ENCODE measurements at places on chromosomes 13 and 19.

- DNase-seq = no peak
Observed at GRCh38 chr19:40091205-40092129, 724 bp upstream of the ZNF780A start.

DNA sequence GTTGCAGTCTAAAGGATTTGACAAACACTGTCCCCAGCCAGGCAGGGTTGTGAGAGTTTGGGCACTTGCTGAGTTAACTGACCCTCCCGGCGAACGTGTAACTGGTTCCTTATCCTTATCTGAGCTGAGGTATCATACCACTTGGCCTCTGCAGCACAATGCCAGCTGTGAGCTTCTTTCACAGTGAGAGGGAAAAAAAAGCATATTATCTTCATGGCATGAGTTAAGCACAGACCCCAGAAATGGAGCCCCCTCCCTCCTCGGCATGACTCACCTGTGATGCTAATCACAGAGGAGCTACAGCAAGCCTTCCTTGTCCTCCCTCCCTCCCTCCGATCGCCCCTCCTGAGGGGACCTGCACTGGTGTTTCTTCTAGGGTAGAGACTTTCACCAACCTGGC, 60.5 kb downstream of the EFNB2 start:
- no peak for DNase-seq

DNA sequence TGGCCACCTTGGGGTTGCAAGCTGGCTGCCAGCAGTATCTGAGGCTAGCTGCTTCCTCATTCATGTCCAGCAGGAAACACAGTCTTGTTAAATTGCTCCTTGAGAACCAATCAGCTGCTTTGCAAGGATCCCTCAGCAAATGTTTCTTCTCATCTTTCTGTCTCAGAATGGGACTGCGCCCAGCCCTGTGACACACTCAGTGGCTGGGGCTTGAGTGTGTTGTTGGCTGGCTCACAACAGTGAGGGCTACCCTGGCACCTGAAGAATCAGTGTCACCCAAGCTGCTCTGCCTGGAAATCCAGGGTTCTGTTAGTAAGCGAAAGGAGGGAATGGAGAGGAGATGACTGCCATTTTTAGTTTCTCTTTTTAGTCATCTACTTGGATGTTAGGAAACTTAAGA, 317.2 kb downstream of the DCT start:
- no peak for DNase-seq

DNA sequence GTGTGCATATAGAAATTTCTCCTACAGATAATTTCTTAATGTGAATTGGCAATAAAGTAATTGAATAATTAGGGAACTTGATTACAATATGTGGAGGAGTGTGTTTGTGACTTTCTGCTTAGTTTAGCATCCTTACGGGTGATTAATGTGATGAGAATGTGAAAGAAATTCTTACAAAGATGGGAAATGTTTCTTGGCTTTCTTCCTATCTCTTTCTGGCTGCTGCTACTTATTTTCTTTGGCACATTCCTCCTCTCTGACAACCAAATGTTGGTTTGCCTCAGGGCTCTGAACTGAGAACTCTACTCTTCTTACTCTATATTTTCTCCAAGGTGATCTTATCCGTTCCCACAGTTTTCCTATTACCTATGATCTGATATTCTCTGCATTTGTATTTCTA, 300.1 kb downstream of the TBC1D4 start:
- no peak for DNase-seq

DNA sequence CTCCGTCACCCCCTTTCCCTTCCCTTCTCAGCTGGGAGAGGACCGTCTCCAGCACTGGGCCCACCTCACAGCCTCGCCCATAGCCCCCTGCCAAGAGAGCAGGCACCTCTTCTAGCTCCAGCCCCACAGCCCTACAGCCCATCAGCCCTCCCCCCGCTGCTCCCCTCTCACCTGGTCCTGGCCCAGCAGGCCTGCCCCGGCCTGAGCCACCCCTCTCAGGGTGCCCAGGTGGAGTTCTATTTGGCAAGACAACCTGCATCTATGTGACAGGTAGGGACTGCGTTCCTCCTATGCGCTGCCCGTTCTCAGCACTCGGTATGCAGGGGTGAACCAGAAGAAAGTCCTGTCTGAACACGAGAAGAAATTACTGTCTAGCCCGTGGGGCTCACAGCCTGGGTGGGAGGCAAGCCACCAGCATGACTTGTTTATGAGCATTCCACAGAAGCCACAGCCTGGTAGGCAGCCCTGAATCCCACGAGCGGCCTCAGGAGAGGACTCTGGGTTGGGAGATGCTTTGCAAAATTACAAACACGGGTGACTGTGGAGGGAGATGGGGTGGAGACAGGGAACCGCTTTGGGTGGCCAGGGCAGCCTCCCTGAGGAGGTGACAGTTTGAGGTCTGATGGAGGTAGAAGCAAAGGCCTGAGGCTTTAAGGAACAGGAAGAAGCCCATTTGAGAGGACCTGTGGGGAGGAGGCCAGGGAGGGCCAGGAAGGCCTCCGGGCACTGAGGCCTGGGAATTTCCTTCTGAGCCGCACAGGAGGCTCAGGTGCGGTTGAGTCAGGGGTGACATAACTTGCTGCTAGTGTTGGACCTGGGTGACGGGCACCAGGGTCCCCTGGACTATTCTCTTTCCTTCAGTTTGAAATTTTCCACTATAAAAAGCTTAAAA, 1.2 kb upstream of the PLEKHF1 start:
- DNase-seq = no peak

DNA sequence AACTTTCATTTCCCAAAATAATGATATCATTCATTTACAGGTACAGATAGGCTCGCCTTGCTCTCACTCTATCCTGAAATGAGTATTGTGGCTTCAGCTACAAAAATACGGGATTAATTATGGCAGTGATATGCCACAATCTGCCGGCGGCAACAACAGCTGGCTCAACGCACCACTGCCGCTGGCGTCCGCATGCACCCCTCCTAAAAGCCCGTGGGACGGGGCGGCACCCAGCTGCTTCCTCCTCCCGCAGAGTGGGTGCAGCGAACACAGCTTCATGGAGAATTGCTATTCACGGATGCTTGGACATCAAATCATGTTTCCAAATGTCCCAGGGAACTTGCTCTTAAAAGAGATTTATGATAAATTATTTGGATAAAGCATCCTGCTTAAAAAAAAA, 266.8 kb downstream of the TEX29 start:
- no peak for DNase-seq

DNA sequence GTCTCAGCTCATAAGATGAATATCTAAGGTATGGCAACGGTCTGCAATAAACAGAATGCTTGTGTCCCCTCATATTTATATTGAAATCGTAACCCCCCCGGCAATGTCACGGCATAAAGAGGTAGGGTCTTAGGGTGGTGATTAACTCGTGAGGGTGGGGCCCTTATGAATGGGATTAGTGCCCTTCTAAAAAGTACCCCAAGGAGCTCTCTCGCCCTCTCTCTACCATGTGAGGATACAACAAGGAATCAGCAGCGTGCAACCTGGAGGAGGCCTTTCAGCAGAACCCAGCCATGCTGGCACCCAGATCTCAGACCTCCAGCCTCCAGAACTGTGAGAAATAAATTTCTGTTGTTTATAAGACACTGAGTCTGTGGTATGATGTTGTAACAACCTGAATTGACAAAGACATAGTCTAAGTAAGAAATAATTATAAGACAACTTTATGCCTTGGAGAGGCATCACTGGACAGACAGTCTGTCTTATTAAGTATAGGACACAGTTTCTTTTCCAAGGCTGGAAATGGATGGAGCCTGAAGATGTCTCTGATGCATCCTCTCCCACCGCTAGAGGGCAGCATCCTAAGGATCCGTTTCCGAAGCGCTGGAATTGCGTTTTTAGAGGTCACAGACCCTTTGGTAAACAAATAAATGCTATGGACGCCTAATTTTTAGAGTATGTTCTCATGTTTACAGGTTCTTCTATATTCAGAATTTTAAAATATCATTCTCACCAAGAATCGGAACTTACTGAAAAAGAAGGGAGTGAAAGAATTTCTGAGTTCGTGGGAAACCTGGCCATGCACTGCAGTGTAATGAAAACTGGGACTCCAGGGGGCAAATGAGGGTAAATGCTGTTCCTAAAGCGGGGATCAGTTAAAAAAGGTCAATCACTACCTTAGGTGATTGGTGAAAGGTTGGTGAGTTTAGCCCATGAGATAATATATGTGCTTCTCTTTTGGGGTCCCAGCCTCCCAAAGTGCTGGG, 13.3 kb upstream of the LEUTX start:
- DNase-seq = peak; percentile 3

- DNase-seq = no peak
Observed at GRCh38 chr13:48653472-48653939, at the start of gene CYSLTR2. Gene CYSLTR2, plus strand, starts transcription at chr13:48653929. Its CDS starts 52,889 bp downstream, at chr13:48706818.

- no peak for DNase-seq
Observed at GRCh38 chr13:39586151-39586550, 16.8 kb downstream of the LHFPL6 start.

GRCh38 chr19:12804051-12804450, 2.2 kb downstream of the THSD8 start:
- DNase-seq = no peak

- no peak for DNase-seq
Observed at GRCh38 chr13:72290962-72291681, 424.1 kb upstream of the DACH1 start.

DNA sequence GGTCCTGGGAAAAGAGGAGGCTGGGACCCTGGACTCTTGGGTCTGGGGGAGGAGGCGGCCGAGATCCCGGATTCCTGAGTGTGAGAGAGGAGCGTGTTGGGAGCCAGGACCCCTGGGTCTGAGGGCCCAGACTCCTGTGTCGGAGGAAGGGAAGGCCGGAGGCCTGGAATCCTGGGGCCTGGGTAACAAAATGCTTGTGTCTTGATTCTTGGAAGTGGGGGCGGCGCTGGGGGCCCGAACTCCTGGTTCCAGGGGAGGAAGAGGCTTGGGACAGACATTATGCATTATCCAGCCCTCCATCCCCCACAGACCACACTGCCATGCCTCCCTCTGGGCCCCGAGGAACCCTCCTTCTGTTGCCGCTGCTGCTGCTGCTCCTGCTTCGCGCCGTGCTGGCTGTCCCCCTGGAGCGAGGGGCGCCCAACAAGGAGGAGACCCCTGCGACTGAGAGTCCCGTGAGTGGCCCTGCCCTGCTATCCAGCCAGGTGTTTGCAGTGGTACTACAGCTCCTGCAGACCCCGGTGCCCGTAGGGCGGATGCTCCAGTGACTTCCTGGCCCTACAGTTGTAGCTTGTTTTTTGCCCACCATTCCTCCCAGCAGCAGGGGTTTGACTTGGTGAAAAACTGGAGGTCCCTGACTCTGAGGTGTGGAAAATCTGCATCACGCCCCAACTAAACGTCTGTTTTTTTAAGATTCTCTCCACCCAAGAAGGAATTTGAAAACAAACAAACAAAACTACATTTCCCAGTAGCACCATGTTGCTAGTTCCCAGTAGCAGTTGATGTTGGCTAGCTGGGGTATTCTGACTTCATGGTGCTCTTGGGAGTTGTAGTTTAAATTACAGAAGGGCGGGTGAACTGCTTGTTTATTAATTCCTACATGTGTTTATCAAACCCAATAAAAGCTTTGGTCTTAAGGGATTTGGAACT, 630 bp downstream of the NUCB1 start:
- DNase-seq = no peak

DNA sequence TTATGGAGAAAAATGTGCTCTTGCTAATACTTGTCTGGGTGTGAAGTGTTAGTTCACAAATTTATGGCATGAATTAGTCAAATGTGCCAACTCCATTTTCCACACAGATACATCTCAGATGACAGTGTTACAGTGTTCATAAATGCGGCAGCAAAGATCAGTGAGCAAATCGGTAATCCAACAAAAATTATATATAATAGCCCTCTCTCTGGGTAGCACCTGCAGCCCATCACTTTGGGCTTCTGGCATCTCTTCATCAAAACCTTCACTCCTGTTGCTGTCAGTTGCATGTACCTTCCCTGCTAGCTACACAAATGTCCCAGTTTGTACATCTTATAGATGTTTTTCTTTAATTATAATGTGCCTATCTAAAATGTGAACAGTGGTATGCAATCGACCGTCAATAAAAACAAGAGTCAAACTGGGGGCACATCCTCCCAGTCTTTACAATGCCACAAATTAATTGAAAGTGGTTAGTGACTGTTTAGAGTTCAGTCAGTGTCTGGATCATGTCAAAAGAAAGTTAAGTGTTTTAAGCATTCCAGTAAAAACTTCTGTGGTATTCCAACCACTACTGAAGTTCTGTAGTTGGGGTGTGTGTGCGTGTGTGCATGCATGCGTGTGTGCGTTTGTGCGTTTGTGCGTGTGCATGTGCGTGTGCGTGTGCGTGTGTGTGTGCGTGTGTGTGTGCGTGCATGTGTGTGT, 448.9 kb downstream of the DCT start:
- no peak for DNase-seq

DNA sequence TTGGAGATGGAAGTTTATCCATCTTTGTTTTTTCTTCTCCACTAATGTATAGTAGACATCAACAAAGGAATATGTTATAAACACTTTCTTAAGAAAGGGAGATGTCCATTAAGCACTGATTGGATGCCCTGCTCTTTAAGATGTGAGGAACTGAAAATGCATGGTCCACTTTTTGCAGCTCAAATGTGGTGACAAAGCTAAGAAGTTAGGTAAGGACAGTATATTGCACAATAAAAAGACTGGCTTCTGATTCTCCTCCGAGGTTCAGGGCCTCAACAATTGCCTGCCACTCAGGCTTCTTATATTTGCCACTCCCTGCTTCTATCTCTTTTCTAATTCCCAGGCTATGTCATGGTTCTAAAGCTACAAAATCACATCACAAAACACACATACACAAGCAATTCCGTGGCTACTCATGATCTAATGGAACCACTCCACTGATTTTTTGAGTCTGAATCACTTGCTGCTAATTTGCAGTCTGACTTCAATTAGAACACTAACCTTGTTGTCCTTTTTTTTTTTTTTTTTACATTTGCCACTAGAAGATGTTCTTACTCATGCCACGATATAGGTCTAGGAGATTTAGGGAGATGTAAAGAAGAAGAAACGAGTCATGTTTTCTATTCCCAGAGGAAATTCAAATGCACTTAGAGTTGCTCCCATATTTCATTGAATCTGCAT, 29.6 kb upstream of the TNFSF11 start:
- no peak for DNase-seq

- no peak for DNase-seq
Observed at GRCh38 chr13:97567510-97568243, 133.7 kb downstream of the RAP2A start.

- no peak for DNase-seq
Observed at GRCh38 chr13:79281339-79281747, 124.7 kb downstream of the RBM26 start.

DNA sequence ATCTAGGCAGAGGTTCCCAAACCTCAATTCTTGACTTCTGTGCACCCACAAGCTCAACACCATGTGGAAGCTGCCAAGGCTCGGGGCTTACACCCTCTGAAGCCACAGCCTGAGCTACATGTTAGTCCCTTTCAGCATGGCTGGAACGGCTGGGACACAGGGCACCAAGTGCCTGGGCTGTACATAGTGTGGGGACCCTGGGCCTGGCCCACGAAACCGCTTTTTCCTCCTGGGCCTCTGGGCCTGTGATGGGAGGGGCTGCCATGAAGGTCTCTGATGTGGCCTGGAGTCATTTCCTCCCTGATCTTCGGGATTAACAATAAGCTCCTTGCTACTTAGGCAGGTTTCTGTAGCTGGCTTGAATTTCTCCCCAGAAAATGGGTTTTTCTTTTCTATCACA, 108.1 kb downstream of the HS6ST3 start:
- no peak for DNase-seq

GRCh38 chr19:39817888-39818561, 15.9 kb downstream of the DYRK1B start:
- no peak for DNase-seq

GRCh38 chr19:11025445-11025844, 63.8 kb upstream of the LDLR start:
- DNase-seq = no peak

- DNase-seq = no peak
Observed at GRCh38 chr19:14748601-14749000, 29.8 kb downstream of the ADGRE2 start.

- DNase-seq = no peak
Observed at GRCh38 chr19:13974073-13974472, 21.8 kb downstream of the DCAF15 start.

Measured in activated CD8-positive, alpha-beta memory T cell treated with anti-CD3 and anti-CD28 coated beads for 4 hours (primary cell).